ENCODE measurements at places on chromosomes 1 and 21.

GRCh38 chr1:76068953-76069561 is 5.5 kb upstream of the ST6GALNAC3 start:
- H3K4me3 ChIP-seq: no peak overlapping the region
- peaks cover under 1% of the 10 kb centered on the region for H3K4me1 ChIP-seq
- H3K36me3 ChIP-seq: no peaks in the 10 kb centered on the region
- H3K27ac ChIP-seq: no peak overlapping the region
- DNase-seq: no peak

DNA sequence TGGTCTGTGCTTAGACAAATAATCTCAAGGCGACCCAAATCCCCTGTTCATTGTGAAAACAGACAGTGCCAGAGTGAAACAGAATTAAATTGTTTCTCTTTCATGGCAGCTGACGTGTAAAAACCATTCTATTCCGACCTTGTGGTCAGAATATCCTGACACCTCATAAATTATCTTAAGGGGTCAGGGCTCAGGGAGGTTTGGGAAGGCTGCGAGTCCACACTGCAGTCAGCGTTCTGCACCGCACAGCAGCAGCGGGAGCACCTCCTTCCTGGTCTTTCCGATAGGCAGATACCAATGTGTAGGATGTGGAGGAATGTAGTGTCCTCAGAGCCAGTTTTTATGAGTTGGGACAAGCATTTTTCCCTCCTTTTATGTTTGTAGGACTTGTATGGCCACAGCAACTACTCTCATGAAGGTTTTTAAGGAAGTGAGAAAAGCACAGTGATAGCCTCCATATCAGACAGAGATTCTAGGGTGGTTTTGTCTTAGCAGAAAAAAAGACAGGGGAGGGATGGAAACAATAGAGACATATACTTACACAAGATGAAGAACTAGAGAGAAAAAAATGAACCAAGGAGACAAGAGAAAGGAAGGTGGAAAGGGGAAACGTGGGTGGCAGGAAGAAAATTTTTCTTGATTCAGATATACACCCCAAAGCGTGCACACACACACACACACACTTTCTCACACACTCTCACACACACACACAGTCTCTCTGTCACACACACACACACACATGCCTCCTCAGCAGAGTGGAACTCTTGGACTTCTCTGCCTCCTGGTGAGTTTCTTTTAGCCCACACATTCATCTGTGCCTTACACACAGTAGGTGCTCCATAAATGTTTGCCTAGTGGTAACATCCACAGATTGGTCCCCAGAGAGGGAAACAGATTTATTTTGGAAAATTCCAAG is 68.6 kb downstream of the NTMT2 start:
- H3K27ac ChIP-seq: no peak overlapping the region
- no peak overlapping the region for H3K4me3 ChIP-seq
- H3K27me3 ChIP-seq: peaks cover 2% of the 10 kb centered on the region
- no peaks in the 10 kb centered on the region for H3K36me3 ChIP-seq

GRCh38 chr1:70556541-70556940 is 145.5 kb downstream of the CTH start:
- no peak overlapping the region for H3K27ac ChIP-seq
- H3K27me3 ChIP-seq: no peaks in the 10 kb centered on the region
- DNase-seq: no peak
- no peak overlapping the region for H3K4me3 ChIP-seq
- no peaks in the 10 kb centered on the region for H3K4me1 ChIP-seq

DNA sequence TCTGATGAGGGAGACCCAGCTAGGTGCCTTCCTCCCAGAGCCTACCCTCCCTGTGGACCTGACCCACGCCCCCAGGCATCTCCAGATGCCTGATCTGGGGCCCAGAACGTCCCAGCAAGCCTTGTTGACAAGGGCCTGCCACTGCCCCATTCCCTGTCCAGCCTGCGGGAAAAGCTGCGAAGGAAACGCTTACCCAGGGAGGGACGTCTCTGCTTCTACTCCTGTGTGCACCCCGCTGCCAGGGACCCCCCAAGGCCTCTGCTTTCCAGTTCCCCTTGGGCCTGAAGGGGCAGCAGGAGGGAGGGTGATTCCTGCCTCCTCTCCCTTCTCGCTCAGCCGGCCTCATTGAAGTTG is 11.6 kb upstream of the CLSTN1 start:
- no peak overlapping the region for H3K4me3 ChIP-seq
- no peak overlapping the region for H3K27ac ChIP-seq
- no peaks in the 10 kb centered on the region for H3K36me3 ChIP-seq
- H3K27me3 ChIP-seq: no peaks in the 10 kb centered on the region
- peaks cover 3% of the 10 kb centered on the region for H3K4me1 ChIP-seq

- no peak overlapping the region for H3K27ac ChIP-seq
- no peaks in the 10 kb centered on the region for H3K4me1 ChIP-seq
- no peak overlapping the region for H3K4me3 ChIP-seq
- peaks cover 6% of the 10 kb centered on the region for H3K27me3 ChIP-seq
- DNase-seq: no peak
- H3K36me3 ChIP-seq: no peaks in the 10 kb centered on the region
Observed at GRCh38 chr21:38241029-38241740, 15.6 kb upstream of the KCNJ15 start.

DNA sequence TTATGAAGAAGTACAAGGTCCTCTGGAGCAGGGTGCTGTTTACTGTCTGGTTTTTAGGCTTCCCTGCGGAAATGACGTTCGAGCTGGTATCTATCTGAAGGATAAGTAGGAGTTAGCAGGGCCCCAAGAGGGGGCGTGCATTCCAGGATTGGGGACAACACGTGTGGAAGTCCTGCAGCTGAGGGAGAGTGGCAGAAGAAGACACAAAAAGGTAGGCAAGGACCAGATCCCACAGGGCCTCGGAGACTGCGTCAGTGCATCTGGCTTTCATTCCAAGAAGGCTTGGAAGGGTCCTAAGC is 5.9 kb downstream of the RIMS3 start:
- no peak for DNase-seq
- H3K27ac ChIP-seq: no peak overlapping the region
- H3K36me3 ChIP-seq: no peaks in the 10 kb centered on the region
- peaks cover 12% of the 10 kb centered on the region for H3K4me1 ChIP-seq

DNA sequence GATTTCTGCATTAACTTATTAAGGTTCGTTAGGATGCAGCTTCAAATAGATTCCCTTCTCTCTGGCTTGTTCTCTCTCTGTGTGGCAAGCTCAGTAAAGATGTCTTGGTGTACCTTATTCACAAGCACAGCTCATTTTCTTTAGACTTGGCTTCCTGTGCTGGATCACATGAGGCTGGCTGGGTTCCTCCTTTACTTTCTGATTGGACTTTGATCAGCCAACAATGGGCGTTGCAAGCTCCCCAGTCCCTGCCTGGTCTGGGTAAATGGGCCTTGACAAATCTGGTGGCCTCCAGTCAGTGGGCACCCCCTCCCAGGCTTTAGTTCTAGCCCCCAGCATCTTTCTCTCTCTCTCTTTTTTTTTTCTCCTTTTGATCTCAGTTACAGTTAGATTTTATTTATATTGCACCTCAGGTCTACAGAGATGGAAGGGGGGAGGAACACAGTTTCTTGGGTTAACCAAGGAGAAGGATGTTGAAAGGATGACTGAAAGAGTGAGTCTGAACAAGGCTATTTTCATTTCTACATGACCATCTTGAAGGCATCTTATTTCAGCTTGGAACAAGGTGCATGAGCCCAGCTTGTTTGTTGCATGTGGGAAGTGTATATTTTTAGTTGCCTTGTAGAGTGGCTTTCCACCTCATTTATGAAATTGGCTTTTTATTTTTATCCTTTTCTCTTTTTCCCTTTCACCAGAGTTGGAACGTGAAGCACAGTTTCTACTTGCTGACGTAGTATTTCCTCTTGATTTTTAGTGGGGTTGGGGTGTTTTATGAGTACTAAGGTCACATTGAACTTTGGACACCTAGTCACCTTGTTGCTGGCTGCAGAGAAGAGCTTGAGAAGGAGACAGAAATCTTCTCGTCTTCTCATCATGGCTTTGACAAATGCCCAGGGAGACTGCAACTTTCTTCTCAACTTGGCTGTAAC is 77.1 kb downstream of the PBX1 start:
- no peak for DNase-seq
- no peaks in the 10 kb centered on the region for H3K4me1 ChIP-seq

DNA sequence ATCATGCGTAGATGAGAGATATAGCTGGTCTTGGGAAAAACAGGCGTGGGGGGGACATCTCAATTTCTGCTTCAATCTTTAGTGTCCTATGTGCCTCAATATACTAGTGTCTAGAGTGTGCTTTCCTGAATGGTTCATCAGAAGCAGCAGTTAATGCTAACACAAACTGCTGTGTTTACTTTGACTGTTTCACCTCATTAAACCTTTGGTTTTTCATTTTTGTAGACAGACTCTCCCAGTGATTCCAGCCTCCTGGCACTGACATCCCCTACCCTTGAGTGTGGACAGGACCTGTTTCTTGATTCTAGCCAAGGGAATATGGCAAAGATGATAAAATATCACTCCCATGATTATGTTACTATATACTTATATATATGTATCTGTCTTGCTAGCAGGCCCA is 37.6 kb downstream of the ZYG11A start:
- H3K27ac ChIP-seq: no peak overlapping the region
- peaks cover 1% of the 10 kb centered on the region for H3K36me3 ChIP-seq
- H3K27me3 ChIP-seq: no peaks in the 10 kb centered on the region
- no peak overlapping the region for H3K4me3 ChIP-seq

- H3K27ac ChIP-seq: no peak overlapping the region
- DNase-seq: no peak
Observed at GRCh38 chr1:233631810-233632405, 18.0 kb downstream of the KCNK1 start.

DNA sequence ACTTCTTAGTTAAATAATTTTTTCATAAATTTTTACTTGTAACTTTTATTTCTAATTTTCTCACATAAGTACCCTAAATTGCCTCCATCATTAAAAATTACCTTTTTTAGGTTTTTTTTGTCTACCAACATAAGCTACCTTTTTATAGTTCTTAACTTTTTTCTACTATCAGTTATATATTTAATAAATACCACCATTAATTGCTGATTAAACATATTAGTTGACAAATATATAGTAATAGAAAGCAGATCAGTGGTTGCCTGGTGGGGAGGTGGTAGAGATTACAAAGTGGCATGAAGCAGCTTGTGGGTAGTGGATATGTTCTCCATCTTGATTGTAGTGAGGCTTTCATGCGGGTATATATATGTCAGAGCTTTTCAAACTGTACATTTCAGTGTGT is 6.1 kb upstream of the SH3BP5L start:
- no peaks in the 10 kb centered on the region for H3K36me3 ChIP-seq
- no peak overlapping the region for H3K27ac ChIP-seq
- H3K4me1 ChIP-seq: peaks cover 3% of the 10 kb centered on the region

DNA sequence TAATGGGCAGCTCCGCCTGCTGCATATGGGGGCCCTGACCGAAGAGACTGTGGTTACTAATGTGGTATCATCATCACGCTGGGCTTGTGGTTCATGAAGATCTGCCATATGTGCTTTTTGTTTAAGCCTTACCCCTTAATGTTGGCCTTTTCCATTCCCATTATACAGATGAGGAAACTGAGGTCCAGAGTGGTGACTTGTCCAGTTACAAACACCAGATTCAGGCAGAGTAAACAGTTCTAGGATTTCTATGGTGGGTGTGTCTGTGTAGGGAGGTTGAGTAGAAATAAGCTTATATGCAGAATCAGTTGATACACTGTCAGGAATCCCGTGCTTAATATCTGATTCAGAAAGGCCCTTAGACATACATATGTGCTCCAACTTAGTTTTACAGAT is 691 bp downstream of the UTP11 start:
- H3K27ac ChIP-seq: peak overlapping the region; percentile 96
- H3K36me3 ChIP-seq: peaks cover 4% of the 10 kb centered on the region
- no peak for DNase-seq

DNA sequence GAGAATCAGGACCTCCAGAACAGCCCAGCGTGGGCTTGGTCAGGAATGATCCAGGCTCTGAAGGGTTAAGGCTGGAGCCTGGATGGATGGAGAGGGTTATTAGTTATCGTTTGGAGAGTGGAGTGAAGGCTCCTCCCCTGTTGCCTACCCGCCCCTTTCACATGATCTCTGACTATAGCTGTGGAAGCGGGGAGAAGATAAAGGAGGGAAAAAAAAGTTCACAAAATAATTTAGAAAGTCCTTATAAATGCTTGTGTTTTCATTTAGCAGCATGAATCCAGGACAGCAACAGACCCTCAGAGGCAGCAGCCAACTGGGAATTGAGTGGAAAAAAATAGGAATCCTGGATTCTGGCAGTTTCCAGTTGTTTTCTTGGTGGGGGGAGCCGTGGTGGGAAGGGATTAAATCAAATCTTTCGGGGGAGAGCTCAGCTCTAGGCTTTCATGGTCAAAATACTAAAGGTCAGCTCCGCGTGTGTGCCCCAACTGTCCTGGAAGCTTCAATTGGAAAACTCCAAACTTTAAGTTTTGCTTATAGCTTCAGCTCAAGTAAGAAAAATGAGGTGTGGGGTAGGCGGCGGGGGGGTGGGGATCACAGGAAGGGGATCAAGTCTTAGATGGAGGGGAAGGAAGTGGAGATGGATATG is 595 bp upstream of the DDR2 start:
- H3K4me3 ChIP-seq: no peak overlapping the region
- H3K36me3 ChIP-seq: no peaks in the 10 kb centered on the region
- H3K4me1 ChIP-seq: no peaks in the 10 kb centered on the region
- DNase-seq: no peak
- peaks cover 13% of the 10 kb centered on the region for H3K27me3 ChIP-seq
- no peak overlapping the region for H3K27ac ChIP-seq

DNA sequence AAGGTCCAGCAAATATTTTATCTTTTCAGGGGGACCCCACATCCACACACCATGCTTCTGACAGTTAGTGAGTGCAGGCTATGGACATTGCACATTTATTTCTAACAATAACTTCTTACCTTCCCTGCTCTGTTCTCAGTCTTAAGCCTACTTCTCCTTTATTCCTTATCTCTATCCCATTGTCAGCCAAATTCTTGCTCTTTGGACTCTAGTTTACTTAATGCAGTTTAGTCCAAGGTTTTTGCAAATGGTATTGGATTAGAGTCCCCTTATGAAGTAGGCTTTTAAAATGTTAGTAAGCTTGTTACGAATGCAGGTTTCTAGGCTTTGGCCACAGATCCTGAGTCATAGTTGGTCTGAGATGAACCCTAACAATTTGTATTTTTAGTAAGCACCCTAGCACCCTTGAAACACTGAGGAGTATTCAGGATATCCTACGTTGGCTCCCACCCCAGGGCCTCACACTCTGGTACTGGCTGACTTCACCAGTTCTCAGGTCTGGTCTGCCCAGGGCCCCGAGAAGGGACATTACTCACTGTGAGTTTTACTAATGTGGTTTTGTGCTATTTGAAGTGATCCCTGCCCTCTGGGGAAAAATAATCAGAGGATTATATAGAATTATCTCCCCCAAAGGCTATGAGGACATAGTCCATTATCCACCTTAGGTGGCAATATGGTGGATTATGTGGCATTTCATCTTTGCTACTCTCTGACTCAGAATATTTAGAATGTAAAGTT is 239.5 kb downstream of the TGFB2 start:
- no peaks in the 10 kb centered on the region for H3K4me1 ChIP-seq
- DNase-seq: no peak
- H3K36me3 ChIP-seq: no peaks in the 10 kb centered on the region
